ENCODE measurements at places on chromosomes 4 and X. TPM values are rescaled to one million over a fixed set of nuclear protein-coding genes. Genes with fewer than 3 reads are reported as not detected.

MSANTD1 gene
- total RNA-seq = 1.5 TPM

DNA sequence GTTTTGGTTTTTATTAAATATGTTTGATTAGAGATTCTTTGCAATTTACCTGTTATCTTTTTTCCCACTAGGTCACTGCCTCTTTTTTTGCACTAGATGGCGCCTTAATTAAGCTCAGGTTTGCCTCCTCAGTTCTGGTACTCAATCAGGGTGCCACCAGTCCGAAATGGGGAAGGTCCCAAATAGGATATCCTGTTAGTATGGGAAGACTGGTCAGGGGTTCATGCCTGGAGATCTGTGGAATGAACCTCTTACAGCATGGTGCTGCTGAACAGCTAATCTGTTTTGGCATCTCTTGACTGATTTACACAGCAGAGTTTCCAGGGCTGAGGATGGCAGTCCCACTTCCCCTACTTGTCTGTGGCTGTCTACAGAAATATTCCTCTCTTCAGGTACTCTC is 24.2 kb upstream of the VSIG1 start:
- no peak for DNase-seq

GRCh38 chr4:187183346-187183745 is 459.7 kb upstream of the FAT1 start:
- DNase-seq = no peak

- no peak for DNase-seq
Measured at GRCh38 chr4:48858130-48858529, 27.2 kb downstream of the OCIAD1 start.

GRCh38 chr4:38989487-38989886 is 42.7 kb downstream of the TMEM156 start:
- no peak for DNase-seq

DNA sequence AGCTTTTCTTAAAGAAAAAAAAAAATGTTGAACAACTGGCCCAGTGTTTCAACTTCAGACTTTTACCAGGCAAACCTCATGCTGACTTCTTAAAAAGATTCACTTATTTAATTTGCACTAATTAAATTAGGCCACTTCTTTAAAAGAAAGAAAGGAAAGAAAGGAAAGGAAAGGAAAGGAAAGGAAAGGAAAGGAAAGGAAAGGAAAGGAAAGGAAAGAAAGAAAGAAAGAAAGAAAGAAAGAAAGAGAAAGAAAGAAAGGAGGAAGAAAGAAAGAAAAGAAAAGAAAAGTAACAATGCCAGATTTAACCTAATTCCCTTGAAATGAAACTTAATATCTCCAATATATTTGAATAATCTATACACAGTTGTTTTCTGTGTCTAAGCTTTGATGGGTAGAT is 71.4 kb upstream of the PRPS2 start:
- no peak for DNase-seq

DNA sequence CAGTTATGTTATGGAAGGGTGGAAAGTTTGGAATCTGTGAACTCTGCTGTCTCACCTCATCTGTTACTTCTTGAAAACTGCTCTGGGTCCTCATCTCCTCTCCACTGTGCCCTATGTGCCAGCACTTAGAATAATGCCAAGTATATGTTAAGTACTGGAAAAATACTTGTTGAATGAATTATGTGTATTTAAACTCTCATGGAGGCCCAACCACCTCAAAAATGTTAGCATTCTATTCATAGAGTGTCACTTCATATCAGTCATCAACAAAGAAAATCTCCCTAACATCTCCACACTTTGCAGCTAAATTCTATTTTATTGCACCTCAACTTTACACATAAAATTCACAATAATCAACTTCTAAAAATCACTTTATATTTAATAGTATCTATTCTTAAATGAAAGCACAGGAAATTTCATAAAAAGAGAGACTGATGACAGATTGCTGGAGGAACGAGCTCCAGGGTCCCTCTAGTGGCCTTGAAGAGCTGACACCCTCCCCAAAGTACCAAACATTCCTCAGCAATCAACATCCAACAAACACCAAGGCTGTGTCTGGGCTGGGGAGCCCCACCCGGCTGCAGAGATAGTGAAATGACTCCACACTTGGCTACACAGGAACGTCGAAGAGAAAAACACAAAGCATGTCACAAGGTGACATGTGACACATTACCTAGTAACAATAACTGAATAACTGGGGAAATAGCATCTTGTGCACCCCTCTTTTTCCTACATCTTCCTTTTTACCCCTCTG is 45.8 kb downstream of the SLC39A8 start:
- DNase-seq = no peak

GRCh38 chr4:106329041-106329618 is 12.8 kb downstream of the AIMP1 start:
- DNase-seq = no peak

Measured in tibial nerve (tissue), 4 donors.